Uterus (tissue), 4 donors: ENCODE measurements at places on chromosomes 6 and 20.
A peak's percentile ranks its signal among the peaks of the same experiment; 100 is the strongest.

GRCh38 chr20:20318365-20319161 is 49.3 kb upstream of the INSM1 start:
- DNase-seq, result no peak

DNA sequence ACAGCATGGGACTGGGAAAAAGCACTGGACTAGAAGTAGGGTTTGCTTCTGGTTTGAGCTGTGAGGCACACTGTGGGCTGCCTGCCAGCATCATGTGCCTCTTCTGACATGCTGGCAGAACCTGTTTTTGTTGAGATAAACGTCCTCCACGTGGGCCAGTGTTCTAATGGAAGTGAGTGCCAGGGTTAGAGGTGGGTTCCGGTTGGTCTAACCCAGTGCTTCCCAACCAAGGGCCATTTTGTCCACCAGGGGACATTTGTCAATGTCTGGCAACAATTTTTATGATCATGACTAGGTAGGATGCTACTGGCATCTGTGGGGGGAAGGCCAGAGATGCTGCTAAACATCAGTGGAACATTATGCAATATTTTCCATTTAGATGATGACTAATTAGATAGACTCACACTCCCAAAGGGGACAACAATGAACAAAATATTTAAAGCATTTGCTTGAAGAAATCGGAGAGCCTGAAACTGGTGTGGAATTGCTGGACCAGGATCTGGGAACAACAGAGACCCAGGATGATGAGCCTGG is 7.8 kb upstream of the APMAP start:
- peak; percentile 80 for DNase-seq

GRCh38 chr20:23095499-23095898 is 9.4 kb upstream of the CD93 start:
- DNase-seq, result no peak

- no peak for DNase-seq
Observed at GRCh38 chr6:14386263-14386662, 268.7 kb downstream of the CD83 start.

- no peak for DNase-seq
Observed at GRCh38 chr20:21191839-21192238, 66.0 kb downstream of the KIZ start.

GRCh38 chr6:52664991-52665686 is 5.8 kb upstream of the TMEM14A start:
- DNase-seq, result no peak

GRCh38 chr20:44203161-44203560 is 7.4 kb downstream of the OSER1 start:
- DNase-seq, result no peak

DNA sequence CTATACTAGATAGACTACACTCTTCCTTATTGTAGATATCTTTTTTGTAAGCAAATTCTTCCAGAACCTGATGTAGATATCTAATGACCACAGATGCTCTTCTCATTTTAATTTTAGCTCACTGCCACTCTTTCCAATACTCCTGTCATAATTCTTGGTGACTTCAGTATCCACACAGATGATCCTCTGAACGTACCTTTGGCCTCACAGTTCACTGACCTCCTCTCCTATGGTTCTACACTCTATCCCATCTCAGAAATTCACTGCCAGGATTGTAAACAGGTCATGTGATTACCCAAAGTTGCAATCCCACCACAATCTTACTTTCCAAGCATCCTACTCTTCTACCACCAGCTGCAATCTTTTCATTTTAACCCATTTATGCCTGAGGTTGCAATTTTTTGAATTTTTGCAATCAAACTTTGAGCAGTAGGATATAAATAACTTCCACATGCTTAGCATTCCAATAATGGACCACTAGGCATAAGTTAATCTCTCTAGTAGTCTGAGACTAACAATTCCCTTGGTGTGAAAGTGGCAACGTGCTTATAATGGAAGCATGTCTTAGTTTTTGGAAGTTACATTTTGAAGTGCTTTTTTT is 31.2 kb downstream of the ESF1 start:
- no peak for DNase-seq

GRCh38 chr6:160042014-160042773 is 73.3 kb downstream of the IGF2R start:
- DNase-seq, result no peak

- DNase-seq, result no peak
Observed at GRCh38 chr6:79373246-79373645, 138.8 kb upstream of the HMGN3 start.

- DNase-seq, result no peak
Observed at GRCh38 chr20:19522071-19522801, 235.8 kb upstream of the RIN2 start.

DNA sequence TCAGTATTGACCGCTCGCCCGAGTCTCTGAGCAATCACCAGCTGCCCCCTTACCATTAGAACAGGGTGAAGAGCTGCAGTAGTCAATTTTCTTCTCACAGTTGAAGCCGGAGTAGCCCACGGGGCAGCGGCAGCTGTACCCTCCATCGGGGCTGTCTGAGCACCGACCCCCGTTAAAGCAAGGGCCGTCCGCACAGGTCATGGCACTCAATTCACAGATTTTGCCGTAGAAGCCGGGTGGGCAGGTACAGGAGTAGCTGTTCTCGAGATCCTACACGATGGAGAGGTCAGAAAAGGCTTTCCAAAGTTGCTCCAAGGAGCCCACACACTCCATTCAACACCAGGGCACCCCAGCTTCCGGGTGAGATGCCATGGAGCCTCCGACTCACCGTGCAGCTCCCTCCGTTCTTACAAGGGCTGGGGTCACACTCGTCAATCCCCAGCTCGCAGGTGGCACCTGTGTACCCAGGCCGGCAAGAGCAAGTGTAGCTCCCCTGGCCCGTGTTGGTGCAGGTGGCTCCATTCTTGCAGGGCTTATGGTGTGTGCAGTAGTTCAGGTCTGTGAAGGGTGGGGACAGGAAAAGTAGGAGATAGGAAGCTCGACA is 5.9 kb downstream of the DLL1 start:
- no peak for DNase-seq

DNA sequence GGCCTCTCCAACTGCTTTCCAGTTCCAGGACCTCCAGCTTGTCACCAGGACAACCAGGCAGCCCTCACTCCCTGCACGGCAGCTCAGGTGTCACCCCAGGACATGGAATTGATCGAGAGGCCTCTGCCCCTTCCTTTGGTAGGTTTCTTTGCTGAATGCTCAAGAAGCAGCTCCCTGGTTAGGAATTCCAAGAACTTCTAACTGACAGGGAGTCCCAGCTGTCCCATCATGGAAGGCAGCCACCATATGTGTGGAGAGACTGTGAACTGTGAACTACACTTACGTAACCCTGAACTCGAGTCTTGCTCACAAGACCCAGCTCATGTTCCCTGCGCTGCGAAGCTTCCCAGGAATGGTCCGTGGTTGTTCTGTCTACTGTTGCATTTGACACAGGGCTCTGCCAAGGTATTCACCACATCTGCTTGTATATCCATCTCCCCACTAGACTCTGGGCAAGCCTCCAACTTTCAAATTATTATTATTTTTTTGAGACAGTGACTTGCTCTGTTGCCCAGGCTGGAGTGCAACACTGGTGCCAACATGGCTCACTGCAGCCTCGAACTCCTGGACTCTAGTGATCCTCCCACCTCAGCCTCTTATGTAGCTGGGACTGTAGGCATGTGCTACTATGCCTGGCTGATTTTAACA is 35.7 kb downstream of the MGME1 start:
- DNase-seq, result no peak

- DNase-seq, result no peak
Observed at GRCh38 chr6:159499034-159499433, 194.0 kb downstream of the SOD2 start.

GRCh38 chr6:109925075-109925474 is 53.0 kb upstream of the GPR6 start:
- DNase-seq, result no peak

GRCh38 chr6:26350858-26351543 is 14.0 kb upstream of the BTN3A2 start:
- no peak for DNase-seq

- no peak for DNase-seq
Observed at GRCh38 chr6:20644667-20645370, 110.6 kb downstream of the CDKAL1 start.

DNA sequence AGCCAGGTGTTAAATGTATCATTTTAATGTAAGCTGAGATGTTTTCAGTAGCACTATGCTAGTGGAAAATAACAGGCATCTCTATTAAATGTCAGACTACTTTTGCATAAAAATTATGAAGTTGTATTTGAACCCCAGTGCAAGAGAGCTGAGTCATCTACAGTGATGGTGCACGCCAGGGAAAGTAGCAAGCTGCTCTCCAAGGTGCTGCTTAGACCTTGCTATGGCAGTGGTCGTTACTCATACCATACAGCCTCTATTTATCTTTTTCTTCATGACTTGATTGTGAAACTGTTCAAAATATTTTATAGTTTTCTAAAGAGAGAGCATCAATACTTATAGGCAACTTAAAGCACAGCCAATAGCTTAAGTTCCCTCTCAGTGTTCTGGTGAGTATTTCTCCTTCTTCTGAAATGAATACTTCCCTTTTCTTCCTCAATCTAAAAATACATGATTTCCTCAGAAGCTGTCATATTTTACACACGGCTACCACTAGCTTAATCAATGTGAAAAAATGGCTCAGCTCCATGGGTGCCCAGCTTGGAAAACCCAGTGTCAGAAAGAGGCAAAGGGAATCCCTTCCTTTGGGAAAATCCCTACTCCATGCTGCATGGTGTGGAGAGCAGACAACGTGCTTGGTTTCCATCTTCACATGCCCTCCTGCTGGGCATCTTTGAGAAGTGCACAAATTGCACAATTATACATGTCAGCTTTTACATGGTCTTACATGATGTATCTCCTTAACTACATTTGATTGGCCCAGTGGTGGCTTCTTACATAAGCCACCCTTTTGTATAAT is 105.6 kb downstream of the ELOVL4 start:
- DNase-seq, result no peak

GRCh38 chr6:46234700-46235099 is 63.9 kb upstream of the ENPP5 start:
- no peak for DNase-seq

DNA sequence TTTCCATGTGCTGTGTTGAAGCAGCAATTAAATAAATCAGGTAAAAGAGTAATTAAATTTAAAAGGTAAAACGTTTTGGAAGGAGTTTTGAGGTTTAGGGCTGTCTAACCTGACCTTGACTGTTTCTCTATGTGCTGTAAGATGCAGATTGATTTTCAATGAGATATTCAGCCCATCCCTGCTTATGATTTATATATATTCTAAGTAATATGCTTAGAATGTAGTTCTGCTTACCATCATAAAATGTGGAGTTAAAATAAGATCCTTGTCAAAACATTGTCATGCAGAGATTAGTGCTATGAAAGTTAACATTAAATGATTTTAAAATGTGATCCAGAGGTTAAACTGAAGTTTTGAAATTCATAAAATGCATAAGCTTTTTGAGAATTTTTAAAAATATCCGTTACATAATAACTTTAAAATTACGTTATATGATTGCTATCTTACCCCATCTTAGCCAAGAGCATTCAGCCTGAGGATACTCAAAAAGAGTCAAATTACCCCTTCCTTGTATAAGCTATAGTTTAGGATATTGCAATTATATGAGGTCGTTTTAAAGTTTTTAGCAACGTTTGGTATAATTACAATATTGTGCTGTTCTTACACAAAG is 122.5 kb downstream of the MTHFD1L start:
- DNase-seq, result no peak

- DNase-seq, result no peak
Observed at GRCh38 chr6:165616116-165616515, 46.9 kb downstream of the PDE10A start.

GRCh38 chr20:63737695-63737944 is 1.2 kb downstream of the LIME1 start:
- no peak for DNase-seq

GRCh38 chr20:48730977-48731376 is 96.8 kb downstream of the PREX1 start:
- DNase-seq, result no peak

GRCh38 chr6:96211341-96211740 is 195.6 kb downstream of the FUT9 start:
- DNase-seq, result no peak

DNA sequence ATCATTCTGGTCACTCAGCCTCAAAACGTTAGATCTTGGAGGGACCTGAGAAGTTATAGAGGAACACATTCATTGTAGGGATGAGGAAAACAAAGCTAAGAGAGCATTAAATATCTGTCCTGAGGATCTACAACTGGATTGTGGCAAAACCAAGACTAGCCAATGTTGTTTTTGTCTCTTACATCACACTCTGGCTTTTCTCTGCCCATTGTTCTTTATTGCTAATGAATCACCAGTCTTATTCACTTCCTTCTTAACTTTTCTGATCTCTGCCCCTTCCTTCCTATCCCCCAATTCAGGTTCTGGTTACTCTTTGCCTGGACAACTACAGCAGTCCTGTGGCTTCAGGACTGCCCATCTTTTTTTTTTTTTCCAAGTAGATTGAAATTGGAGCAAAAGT is 57.0 kb upstream of the PREP start:
- DNase-seq, result no peak

- no peak for DNase-seq
Observed at GRCh38 chr20:25314497-25315417, 66.9 kb downstream of the PYGB start.

DNA sequence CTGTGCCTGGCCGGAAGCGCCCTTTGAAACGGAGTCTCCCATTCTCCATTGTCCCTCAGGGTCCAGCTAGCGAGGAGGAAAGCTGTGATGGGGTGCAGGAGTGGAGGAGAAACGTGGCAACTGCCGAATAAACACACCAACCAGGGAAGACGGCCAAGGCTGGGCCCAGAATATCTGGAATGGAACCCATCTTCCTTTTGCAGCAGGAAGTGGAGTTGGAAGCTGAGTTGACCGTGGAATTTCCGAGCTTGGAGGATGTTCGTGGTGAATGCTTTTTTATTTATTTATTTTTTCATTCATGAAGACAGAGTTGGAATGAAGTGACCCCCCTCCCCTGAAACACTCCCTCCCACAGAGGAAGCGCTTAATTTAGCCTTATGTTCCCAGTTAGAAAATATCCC is 105.6 kb upstream of the RNF24 start:
- no peak for DNase-seq

DNA sequence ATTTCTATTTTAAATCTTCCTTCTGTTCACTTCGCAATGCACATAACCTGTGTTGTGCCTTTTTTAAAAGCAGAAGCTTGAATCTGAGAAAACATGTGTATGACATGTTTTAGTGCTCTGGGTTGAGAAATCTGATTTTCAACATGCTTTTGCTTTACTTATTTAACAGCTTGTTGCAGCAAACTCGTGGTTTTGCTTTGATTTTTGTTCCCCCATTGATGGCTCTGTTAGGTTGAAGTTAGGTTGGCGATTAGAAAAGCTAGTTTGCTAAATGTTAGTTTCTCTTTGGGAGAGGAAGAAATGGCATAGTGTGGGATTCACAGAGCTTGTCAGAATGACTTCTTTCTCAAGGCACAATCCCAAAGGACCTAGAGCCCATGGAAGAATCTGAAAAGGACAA is 170.8 kb downstream of the TMEM242 start:
- DNase-seq, result no peak
